ENCODE measurements at places on chromosomes 2 and 18.

DNA sequence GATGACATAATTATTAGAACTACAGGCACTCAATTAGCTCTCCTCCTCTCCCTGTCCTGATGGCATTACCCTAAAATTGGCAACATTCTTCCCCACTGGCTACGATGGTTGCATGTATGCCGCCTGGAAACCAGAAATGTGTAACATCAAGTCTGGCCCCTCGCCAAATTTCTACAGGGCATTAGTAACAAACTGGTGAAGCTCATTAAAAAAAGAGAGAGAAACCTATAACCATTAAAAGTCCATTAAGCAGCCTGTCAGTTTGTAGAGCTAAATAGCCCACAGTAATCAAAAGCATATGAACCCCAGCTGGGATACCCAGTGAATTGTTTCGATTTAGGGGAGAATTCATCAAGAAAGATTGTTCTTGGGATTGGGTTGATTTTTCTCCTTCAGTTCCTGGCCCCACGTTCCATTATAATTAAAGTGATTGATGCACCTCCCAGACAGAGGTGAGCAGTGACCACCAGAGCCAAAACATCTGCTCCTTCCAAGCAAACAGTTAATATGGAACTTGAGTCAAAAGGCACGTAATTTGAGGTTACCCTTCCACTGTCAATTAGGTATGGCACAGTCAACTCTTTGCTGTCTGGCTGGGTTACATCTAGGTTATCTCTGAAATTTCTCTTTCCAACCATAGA lies 208.6 kb downstream of the C1D start:
- peak; percentile 15 for DNase-seq

DNA sequence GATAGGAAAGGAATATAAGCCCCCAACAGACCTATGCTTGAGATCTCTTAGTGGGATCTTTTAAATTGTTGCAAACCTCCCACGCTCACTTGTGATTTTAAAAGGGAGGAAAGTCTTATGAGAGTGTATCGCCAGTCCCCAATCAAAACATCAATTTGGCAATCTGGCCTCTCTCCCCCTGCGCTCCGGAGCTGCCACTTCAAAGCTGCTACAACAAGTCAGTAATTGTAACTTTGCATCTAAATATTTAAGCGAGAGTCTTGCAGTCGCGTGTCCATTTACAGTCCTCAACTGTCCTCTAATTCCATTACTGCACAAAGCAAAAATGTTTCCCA lies 8.4 kb downstream of the PAX3 start:
- no peak for DNase-seq

DNA sequence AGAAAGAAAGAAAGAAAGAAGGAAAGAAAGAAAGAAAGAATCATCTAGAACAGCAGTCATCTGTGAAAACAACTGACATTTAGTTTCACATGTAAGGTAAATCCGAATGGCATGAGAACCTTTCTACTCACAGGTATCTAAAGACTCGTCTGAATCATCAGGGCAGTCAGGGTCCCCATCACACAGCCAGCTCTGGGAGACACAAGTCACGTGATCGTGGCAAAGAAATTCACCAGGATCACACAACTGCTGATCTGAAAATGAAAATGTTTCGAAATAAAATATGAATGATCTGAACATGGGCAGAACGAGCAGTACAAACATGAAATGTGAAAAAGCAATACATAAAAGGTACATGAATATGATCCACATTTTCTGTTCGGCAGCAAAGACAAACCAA lies 320.7 kb downstream of the LRP1B start:
- DNase-seq, result no peak

DNA sequence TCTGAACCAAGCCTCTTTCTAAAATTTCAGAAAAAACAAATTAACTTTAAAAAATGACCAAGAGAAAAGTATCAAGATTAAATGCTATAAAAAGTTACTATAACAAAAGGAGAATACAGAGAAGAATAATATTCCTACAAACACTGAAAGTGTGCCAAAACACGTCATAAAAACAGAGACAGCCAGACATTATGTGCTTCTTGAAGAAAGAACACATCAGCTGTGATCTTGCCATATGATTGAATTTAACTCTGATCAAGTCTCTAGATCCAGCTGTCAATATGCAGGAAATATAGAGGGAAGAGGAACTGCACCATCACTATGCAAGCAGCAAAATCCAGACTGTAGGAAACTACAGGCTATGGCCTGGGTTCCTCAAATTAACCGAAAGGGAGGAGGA lies 33.7 kb upstream of the COL5A2 start:
- DNase-seq, result peak; percentile 46

DNA sequence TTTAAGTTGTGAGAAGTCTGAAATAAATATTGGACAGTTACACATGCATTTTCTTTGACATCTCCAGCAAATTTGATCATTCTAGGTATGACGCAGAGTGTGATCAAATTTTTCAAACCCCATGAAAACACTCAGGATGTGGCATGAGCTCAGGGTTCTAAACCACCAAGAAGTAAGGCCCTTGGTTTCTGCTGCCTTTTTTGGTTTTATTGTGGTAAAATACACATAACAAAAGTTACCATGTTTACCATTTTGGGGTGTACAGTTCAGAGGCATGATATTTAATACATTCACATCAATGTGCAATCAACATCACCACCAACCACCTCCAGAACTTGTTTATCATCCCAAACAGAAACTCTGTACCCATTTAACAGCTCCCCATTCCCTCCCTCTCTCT lies 64.3 kb upstream of the TTN start:
- DNase-seq, result no peak

DNA sequence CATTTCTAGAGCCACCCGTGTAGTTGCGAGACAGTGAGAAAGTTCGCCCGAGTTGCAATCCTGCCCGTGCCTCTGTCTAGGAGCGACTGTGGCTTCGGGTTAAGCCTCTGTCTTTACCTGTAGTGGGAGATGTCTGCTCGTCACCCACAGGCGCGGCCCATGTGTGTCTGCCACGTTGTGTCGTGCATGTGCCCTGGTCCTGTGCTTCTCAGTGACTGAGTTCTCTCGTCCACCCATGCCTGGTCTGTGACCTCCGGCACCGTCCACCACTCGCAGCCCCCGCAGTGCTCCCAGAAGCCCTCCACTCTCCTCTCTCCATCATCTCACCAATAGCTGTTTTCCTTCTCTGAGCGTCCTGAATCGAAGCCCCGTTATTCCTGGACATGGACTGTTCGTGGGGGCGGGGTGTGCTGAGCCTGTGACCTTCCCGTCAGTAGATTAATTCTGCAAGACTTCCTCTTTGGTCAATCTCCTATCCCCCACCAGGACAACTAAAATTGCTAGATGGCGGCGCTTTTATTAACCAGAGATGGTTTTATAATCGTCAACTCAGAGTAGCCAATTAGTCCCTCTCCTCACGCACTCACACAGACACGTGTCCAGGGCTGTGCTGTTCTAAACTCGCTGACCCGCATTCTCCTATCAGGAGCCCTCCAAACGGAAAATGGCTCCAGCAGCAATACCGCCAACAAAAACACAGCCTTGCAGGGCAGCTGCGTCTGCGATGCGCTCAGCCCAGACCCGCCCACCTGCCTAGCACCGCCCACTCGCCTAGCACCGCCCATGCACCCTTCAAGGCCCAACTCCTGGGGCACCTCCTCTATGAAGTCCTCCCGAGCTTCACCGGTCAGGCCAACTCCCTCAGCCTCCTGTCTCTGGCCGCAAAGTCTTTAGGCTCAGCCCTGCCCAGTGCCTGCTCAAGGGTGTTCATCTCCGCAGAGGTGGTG lies 119.4 kb downstream of the TWIST2 start:
- DNase-seq, result no peak

DNA sequence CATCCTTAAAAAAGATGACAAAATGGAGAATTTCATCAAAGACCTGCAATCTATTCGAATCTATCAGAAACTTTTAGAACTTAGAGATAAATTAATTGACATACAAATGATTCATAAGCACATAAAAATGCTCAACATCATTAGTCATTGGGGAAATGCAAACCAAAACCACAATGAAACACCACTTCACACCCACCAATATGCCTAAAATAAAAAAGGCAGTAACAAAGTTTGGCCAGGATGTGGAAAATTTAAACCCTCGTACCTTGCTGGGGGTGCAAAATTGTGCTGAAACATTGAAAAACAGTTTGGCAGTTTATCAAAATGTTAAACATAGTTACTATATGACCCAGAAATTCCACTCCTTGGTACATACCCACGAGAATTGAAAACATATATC lies 11.5 kb upstream of the EIF2AK3 start:
- DNase-seq, result peak; percentile 75

DNA sequence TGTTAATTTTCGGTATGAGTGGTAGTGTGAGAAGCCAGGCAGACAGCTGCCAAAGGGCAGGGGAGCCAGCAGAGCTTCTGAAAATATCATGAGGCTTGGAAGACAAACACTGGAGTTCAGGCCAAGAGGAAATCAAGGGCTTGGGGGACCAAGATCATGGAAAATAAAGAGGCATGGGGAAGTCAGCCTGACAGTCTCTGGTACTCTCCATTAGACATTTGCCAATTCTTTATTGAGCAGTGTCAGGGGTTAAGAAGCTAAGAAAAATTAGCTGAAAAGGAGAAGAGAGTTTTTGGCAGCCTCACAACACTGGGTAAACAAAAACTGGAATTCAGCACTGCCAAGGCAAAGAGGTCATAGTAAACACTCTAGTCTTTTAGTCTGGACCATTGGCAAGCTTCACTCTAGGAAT lies 612.7 kb downstream of the EPHA4 start:
- DNase-seq, result no peak

- peak; percentile 61 for DNase-seq
Measured at GRCh38 chr18:48962994-48963561, 12.3 kb upstream of the SMAD7 start.

- DNase-seq, result no peak
Measured at GRCh38 chr2:98070081-98070480, 16.9 kb upstream of the VWA3B start.

GRCh38 chr2:64859312-64860212 lies 129.6 kb upstream of the SLC1A4 start:
- peak; percentile 91 for DNase-seq

GRCh38 chr2:3462493-3463104 lies 56.7 kb downstream of the ADI1 start:
- no peak for DNase-seq

DNA sequence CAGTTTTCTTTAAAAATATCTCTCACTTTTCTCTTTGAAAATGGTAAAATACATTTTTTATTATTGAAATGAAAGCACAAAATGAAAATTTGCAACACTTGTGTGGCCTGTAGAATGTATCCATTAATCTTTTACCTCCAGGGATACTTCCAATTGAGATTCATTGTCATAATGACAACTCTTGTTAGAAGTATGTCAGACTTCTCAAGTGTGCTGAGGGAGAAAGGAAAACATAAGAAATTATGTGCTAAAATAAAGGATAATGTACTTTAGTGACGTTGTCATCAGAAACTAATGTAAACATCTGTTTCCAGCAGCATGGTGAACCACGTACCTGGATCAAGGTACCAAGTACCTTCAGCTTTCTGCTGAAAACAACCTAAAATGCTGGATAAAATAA lies 195.8 kb upstream of the STON1 start:
- DNase-seq, result no peak

GRCh38 chr2:239283961-239284795 lies 116.6 kb downstream of the HDAC4 start:
- no peak for DNase-seq

DNA sequence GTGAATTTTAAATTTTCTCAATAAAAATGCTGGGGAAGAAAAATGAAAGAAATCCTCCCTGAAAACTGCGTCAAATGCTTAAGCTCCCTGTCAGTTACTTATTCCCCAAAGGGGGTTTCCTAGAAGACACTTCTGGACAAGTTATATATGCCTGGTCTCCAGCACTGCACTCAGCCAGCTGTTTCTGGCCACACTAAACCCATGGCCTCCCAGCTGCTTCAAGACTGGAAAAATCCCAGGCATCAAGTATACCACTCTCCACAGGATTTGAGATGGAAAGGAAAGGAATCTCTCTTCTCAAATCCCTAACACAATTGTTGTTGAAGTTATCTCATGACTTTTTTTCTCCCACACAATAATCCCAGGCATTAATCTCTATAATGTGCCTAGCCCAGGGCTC lies 245.7 kb downstream of the NBAS start:
- no peak for DNase-seq

DNA sequence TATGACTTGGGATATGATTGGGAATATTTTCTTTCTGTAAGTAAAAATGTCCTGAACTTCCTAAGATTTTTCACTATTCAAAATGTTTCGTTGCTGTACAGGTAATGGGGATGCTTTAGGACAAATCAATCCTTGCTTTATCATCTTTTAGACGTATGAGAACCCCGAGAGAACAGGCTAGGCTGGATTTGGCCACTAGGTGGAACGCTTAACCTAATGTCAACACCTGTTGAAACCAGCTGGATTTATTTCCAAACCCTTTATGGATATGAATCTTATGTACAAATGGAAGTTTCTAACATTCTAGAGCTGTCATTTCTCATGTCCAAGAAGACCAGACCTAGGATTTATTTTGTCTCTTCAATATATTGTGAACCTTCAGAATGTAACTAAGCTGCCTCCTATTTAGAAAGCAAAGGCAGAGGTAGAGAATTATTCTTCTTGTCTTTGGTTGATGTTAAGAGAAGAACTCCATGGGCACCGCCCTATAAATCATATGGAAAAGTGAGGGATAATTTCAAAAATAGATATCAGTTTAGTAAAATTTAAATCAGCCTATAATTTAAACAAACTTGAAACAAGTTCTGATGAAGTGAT lies 96.7 kb downstream of the PMAIP1 start:
- DNase-seq, result peak; percentile 55

GRCh38 chr2:239249776-239250175 lies 151.0 kb downstream of the HDAC4 start:
- DNase-seq, result peak; percentile 84

GRCh38 chr2:233768076-233768475 lies 8.0 kb downstream of the UGT1A1 start:
- DNase-seq, result no peak

DNA sequence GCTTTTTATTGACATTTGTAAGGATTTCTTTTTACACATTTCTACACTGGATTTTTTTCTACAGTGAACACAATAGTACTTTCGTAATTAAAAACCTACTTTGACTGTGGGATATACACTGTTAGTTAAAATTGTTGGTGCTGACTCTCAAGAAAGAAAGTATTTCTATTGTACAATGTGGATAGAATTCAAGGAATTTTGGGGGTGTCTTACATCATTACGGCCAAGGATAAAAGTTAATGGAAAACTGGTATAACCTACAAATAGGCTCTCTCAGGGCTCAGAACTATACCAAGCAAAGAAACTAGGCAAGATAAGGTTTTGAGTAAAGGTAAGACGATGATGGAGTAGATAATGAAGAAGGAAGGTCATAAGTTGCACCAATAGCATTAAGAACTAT lies 198.4 kb upstream of the PARD3B start:
- no peak for DNase-seq

GRCh38 chr18:22164337-22165048 lies 4.9 kb upstream of the GATA6 start:
- DNase-seq, result no peak

Measured in fibroblast of skin of right biceps (primary cell).